ENCODE measurements at places on chromosomes 3 and 15.
A peak's percentile ranks its signal among the peaks of the same experiment; 100 is the strongest.

DNA sequence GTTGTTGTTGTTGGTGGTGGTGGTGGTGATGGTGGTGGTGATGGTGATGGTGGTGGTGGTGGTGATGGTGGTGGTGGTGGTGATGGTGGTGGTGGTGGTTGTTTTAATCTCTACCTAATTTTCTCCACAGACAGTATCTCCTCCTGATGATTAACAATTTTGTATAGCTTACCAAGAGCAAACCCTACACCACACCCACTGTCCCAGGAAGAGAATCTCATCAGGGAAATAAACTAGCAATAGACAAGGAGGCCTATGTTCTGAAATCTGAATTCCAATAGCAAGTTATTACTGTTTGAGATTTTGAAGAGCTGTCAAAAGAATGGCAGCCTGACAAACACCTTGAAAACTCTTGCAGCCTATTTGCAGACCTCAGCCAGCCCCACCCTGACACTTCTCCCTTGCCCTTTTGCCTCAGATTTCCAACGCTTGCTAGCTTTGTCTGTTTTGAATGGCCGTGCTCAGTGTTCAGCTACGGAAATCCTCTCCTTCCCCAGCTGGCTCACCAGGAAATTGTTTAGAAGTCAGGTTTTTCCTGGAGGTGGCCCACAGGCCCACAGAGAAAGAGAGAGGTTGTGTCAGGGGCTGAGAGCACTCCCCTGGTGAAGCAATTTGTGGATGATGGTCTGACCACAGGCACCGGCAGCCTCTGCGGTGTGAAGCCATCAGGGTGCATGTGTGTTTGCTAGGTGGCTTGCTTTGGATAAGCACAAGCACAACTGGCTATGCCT lies 101.6 kb downstream of the MAGI1 start:
- no peak for DNase-seq

- DNase-seq, result no peak
These were observed 688.2 kb downstream of the SI start for GRCh38 chr3:164390046-164390445.

GRCh38 chr3:94305835-94306611 lies 243.2 kb downstream of the NSUN3 start:
- DNase-seq, result no peak

- no peak for DNase-seq
These were observed 498.1 kb upstream of the RGMA start for GRCh38 chr15:93587059-93587521.

DNA sequence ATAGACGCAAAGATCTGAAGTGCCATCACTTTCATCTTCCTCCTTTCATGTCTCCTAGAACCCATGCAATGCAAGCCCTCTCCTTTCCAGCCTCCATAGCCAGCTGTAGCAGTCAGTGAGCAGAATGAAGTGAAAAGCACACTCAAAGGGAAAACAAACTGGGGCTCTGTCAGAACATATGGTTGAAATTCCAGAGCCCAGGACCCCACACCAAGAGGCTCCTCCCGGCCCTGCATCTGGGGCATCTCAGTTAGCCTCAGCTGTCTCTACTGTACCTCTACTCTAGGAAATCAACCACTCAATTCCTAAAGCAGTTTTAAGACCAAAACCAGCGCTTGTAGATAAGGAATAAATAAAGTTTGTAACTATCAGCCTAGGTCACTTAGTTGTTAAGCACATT lies 73.8 kb upstream of the P3H2 start:
- no peak for DNase-seq

DNA sequence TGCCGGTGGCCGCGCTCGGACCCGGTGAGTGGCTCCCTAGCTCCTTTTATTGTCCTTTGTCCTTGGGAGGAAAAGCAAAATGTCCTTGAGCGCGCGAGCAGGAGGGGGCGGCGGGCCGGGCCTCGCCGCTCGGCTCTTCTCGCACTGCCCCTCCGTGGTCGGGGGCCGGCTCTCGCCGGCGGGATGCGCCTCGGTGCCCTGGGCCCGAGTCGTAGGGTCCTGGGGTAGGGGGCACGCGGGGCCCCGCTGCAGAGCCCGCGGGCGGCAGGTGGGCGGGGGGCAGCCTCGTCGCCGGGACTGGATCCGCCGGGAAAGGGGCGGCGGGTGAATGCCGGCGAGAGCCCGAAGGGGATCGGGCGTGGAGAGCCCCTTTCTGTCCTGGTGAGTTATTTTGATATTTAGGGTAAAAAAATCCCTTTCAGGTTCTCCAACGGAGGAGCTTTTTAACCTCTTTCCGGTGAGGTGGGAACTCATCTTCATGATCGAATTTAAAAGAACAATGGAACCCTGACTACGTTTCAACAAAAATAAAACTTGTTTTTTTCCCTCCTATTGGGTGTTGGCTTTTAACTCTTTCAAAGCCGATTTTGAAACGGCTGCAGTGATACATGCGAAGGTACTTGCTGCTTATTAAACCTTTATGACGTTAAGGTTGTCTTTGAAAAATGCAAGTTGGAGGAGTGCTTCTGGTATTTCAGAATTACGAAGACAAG lies 16.8 kb upstream of the CHD2 start:
- DNase-seq, result peak; percentile 41

- no peak for DNase-seq
These were observed 74.2 kb downstream of the MAGEF1 start for GRCh38 chr3:184637705-184638104.

DNA sequence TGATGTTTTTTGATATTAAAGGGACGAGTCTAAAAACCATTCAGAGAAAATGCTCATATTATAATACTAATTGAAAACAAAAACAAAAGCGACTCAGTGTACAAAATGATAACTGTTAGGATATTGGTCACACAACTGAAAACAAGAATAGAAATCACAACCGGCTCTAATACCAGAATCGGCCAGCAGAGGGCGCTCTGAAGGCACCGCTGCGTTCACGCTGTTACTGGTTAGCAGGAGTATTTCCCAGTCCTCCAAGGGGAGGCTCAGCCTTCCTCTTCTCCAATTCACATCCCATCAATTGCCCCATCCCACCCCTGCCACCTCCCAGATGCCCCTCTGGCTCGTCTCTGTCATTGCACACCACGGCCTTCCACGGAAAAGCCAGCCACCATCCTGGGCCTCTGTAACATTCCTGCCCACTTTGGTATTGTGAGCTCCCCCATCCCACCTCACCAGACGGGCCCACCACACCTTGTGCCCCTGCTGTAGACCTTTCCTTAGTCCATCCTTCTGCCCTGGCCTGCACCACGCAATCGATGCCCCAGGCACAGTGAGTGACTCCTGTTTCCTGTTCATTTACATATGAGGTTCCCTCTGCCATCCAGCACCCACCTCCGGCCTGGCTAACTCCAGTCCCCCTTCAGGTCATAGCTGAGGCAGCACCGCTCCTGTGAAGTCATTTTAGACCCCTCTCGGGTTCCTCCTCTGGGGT lies 8.5 kb downstream of the FAM107A start:
- peak; percentile 58 for DNase-seq

DNA sequence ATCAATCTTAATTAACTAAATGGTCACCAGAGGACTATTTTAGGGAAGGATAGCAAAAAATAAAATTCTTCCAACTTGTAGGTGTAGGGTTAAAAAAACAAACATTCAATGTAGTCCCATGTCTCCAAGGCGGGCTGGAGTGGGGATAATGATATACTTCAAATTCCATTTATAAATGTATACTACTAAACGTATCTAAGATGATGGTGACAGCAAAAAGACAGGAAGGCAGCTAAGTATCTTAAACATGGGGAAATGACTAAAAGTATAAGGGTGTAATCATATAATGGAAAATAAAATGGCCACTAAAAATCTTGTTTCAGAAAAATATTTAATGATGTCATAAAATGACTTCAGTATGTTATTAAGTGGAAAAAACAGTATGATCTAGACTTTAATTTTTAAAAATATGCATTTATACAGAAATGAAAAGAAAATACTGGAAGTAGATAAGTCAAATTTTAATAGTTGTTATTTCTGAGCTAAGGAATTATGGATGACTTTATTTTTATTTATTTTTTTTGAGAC lies 181.7 kb downstream of the SUCLG2 start:
- no peak for DNase-seq

DNA sequence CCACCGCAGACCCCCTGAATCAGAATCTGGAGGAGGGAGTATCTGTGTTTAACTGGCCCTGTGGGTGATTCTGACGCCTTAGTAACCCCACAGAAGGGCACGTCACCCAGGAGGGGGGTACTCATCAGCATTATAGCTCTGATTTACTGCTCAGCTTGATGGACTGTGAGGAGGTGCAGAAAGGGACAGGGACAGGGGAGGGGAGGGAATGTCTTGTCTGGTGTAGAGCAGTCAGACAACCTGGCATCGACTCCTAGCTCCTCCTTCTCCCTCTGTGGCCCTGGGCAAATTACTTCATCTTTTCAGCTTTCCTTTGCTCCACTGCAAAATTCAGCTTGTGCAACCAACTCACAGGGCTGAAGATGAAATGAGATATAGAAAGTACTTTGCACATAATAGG lies 42.3 kb upstream of the GLCE start:
- DNase-seq, result no peak

GRCh38 chr3:64903006-64903405 lies 215.2 kb upstream of the ADAMTS9 start:
- no peak for DNase-seq

DNA sequence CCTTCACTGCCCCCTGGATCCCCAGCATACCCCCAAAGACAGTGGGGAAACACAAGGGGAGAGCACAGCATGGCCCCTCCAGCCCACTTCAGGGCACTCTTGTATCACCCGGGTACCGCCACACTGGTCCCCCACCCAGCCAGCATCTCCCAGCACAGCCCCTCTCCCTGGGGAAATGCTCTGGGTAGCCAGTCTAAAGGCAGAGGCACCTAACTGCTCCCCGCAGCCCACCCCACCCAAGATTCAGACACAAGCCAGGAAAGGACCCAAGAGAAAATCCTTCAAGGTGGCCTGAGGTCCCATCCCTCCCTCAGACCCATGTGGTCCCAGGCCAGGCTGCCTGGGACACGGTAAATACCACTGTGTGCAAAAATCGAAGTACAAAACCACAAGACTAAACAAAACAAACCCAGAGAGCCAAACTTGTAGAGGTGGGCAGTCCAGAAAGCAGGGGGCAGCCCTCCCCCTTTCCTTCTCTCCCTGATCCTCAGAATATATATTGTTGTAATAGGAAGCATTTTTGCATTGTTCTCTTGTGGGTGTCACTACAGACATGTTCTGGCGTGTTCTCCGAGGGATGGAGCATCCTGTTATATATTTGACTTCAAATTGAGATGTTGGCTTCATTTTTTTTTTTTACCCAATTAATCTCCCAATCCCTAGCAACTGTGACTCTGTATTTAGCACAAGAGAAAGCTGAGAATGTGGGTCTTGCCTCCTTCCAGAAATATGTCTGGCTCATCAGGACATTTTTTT lies 51.7 kb downstream of the GRIP2 start:
- DNase-seq, result no peak

GRCh38 chr3:87973906-87974305 lies 84.9 kb downstream of the CGGBP1 start:
- DNase-seq, result no peak

Measured in NCI-H2081 (cell line).